ENCODE measurements at places on chromosomes 2 and 18. TPM values are rescaled to one million over a fixed set of nuclear protein-coding genes. Genes with fewer than 3 reads are reported as not detected.

- no peak for DNase-seq
These were observed 250.6 kb downstream of the SMAD2 start for GRCh38 chr18:47679864-47680263.

GRCh38 chr2:210363261-210363660, 48.3 kb upstream of the MYL1 start:
- DNase-seq: no peak

DNA sequence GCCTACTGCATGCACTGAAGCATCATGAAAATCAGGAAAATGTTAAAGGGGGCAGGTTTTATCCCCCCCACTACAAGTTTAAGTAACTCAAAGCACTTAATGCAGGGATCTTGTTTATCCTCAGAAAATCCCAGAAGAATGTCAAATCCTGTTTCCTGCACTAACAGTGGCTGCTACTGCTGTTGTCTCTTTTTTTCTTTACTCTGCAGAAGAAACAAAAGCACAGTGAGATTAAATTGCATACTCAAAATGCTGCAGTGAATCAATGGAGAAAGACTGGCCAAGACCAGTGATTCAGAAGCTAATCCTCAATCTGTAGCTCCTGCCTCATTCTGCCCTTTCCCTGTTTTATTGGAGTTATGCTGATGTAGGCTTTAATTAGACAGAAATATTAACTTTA, 332.3 kb upstream of the FIGN start:
- no peak for DNase-seq

DNA sequence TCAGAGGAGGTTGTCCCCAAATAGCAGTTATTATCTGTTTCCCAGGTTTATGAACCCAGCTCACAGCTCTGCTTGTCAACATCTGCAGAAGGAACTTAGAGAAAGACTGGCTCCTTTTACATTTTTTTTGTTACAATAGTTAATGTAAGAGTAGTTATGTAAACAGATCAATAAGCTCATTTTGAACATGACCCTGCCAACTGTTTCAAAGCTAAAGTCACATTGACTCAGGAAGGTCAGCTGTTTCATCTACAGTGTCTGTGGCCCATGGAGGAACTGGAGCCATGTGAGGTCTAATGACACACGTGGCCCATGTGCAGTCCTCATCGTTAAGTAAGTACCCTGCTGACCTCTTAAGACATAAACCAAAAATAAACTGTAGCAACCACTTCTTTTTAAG, 97.1 kb downstream of the SH3RF3 start:
- DNase-seq: no peak

DNA sequence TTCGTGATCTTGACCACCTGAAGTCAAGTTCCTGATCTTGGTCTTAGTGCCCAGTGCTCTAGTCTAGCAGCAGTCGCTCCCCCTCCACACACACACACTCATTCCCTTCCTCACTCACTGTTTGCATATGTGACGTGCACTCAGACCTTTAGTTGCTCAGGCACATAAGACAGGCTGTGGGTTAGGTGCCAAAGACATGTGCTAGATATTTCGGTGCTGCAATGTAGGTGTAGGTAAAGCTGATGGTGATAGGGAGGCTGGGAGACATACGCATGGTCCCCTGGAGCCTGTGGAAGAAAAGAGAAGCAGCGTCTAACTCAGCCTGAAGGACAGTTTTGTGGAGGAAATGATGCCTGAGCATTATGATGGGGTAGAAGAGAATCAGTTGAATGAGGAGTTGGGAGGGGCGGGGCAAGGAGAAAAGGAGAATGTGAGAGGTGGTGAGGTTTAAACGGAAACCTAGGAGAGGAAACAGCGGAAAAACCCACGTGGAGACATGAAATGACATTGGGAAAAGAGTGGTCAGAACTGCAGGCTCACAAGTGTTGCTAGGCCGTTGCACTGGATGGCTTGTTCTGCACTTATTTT, 3.8 kb downstream of the TTC39C start:
- DNase-seq: no peak

DNA sequence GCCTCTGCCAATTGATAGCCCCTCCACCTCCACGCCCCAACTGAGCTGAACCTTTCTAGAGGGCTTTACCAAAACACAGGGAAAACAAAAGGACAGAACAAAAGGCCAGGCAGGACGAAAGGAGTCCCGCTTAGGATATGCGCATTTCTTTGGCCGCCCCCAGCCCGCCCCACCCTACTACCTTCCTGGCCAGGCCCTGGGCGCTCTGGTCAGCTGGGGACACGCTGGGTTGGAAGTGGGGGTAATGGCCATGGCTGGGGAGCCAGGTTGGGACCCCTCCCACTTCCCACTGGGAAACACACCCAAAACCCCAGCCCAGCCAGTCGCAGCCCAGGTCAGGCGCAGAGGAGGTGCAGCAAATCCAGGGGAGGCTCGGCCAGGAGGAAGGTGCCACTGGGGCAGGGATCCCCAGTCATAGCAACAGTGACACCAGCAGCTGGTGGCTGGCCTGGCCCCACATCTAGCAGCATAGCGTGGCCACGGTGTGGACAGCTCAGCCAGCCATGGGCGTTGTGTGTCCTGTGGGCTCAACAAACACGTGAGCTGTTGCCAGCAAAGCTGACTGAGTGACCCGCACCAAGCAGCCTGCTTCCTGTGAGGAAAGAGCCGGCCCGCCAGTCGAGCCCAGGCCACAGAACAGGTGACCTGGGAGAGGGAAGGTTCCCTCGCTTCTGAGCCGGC, 24.6 kb upstream of the B3GNT7 start:
- DNase-seq: no peak

GRCh38 chr2:195642679-195643068, 14.4 kb upstream of the SLC39A10 start:
- no peak for DNase-seq

DNA sequence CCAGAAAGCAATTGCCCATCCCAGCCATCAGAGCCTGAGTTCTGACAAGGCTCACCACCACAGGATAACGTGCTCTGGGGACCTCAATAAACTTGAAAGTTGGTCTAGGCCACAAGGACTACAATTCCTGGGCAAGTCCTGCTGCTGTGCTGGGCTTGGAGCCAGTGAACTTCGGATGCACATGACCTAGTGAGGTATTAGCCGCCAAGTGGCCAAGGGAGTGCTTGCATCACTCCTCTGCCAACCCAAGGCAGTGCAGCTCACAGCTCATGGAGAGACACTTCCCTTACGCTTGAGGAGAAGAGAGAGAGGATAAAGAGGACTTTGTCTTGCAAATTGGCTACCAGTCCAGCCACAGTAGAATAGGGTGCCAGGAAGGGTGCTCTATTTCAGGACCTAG, 219.6 kb downstream of the MBD2 start:
- DNase-seq: no peak

DNA sequence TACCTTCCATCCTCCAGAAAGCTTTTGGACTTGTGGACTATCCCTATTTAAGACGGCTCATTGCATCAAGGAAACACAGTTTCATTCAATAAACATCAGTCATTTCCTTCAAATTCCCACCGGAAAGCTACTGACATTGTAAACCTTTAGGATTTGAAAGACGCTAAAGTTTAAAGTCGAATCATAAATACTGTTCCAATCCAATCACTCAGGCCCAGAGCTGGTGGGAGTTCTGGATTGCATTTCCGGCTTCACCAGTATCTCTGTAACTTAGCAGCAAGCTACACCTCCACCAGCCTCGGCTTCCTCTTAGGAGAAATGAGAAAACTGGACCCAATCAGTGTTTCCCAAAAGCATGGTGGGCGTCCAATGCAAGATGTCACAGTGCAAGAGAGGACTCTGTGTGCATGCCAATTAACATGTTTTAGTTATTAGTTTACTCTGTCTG, 1.6 kb downstream of the WDFY1 start:
- peak; percentile 29 for DNase-seq

DNA sequence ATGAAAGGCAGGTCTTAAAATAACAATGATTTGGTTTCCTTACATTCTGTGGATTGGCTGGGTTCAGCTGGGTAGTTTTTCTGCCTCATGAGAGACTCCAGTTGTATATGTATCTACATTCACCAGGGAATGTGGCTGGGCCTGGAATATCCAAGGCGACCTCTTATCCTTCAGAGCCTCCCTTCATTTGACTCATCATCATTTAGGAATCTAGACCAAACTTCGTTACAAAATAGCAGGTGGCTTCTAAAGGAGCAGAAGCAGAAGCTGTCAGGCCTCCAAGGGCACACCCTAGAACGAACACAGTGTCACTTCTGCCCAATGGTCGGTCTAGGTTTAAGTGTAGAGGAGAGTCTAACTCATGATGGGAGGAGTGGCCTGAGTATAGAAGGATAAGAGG, 204.2 kb downstream of the EN1 start:
- DNase-seq: no peak

DNA sequence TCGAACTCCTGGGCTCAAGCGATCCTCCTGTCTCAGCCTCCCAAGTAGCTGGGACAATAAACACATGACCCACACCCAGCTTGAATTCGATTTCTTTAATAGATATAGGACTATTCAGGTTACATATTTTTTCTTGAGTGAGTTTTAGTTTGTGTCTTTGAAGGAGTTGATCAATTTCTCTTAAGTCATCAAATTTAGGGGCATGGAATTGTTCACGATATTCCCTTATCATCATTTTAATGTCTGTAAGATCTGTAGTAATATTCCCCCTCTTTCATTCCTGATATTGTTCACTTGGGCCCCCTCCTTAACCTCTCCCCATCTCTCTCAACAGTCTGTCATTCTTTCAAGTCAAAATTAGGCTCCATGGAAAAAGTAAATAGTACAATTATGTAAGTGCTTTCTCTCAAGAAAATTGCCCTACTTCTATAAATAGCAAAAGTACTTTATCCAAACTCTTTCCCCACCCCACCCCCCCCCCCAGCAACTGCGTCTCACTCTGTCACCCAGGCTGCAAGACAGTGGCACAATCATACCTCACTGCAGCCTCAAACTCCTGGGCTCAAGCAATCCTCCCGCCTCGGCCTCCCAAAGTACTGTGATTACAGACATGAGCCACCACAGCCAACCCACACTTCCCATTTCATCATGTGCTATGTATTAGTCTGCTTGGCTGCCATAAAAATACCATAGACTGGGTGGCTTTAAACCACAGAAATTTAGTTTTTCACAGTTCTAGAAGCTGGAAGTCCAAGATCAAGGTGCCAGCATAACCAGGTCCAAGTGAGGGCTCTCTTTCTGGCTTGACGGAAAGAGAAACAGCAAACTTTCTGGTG, 20.1 kb downstream of the WDR33 start:
- DNase-seq: no peak

DNA sequence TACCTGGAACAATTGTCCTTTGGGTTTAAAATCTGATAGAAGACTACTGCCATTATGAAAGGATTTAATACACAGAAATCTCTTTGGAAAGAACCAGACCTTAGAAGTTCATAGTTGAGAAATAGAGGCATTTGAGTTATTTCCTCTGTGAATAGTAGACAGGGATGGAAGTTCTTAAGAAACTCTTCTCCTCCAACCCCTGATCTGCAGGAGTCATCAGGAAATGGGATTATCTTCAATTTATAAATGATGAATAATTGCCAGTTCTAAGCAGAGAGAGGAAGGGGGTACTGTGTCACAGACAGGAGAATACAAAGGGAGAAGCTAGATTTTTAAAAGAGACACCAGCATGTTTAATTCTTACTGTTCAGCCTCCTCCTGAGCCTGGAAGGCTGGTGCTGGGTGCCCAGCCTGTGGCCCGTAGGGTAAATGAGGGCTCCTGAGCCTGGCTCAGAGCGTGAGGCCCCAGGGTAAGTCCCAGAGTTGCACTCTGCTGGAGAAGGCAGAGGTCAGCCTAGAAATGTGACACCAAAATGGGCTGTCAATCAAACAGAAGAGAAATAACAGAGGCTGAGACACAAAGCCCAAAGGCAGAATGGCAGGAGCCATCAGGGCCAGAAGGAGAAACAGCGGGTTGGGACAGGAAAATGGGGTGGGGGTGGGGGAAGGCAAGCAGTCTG, 58.2 kb upstream of the PKDCC start:
- no peak for DNase-seq

- no peak for DNase-seq
These were observed 156.7 kb downstream of the LPIN1 start for GRCh38 chr2:11903085-11903606.

GRCh38 chr2:229060147-229060546, 210.9 kb downstream of the PID1 start:
- no peak for DNase-seq

- DNase-seq: no peak
These were observed 151.5 kb downstream of the NCK2 start for GRCh38 chr2:105895990-105896764.

DNA sequence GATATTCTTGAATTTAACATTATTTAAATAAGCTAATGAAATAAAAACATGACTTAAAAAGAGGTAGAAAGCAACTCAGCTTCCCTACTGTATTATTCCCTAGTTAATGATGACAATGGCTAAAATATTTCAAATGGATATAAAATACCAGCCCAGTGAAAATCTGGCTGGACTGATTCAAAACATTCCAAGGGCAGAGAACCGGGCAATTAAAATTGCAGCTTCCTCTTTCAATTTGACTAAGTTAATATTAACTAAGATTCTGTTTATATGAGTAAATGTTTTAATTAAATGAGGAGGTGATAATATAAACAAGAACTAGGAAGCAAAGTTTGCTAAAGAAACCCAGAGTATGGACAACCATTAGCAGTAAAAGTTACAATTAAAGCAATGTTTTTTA, 65.6 kb downstream of the RAPH1 start:
- no peak for DNase-seq

DNA sequence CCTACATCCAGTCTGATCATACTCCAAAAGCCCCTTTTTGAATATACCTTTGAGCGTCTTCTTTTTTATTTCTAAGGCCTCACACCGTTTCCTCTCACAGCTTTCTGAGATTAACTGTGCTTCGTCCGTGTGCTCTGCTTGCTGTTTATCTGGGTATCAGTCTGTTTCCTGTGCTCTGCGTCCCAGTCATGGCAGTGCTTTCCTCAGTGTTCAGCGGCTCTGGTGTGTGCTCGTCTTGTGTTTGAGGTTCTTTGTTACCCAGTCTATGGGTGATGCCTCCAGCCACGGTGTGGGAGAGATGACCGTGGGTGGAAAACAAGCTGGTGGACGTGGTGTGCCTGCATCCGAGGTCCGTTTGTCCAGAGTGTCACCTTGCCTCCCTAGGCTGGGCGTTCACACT, 33.6 kb upstream of the BIN1 start:
- DNase-seq: no peak

DNA sequence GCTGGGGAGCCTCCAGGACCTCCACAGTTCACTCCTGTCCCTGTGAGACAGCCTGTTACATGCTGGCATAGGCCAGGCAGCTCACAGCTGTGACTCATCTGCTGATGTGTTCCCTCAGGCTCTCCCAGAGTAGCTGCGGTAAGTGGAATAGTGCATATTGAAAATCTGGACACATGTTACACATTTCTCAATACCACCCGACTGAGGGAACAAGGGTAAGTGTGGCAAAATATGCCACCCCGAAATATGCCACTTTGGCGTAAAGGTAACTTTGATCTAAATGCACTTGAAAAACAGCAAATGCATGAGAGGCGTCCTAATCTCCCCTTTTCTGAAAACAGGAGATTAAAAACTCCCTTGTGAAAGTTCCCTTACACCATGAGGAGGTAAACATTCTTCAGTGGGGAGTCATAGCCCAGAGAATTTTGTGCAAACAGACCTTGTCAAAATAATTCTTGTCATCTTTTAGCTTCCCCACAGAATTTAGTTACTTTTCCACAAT, 557.9 kb downstream of the CCDC85A start:
- DNase-seq: peak; percentile 0

GRCh38 chr2:45636008-45636407, 15.5 kb upstream of the PRKCE start:
- no peak for DNase-seq

- DNase-seq: no peak
These were observed 11.2 kb upstream of the BOD1L2 start for GRCh38 chr18:57135699-57136098.

GRCh38 chr18:22566703-22567420, 149.1 kb upstream of the CTAGE1 start:
- DNase-seq: peak; percentile 44

Gene SLC14A1
- polyA plus RNA-seq: 2.4 TPM

Gene UGT1A10
- not detected for polyA plus RNA-seq

Gene LRRC30
- not detected for polyA plus RNA-seq

All from SK-N-SH (cell line).